Stimulated activated CD8-positive, alpha-beta memory T cell treated with anti-CD3 and anti-CD28 coated beads, Interleukin-4, amount 100 ng/mL, for 48 hours (primary cell): ENCODE measurements at places on chromosomes 4 and X.

DNA sequence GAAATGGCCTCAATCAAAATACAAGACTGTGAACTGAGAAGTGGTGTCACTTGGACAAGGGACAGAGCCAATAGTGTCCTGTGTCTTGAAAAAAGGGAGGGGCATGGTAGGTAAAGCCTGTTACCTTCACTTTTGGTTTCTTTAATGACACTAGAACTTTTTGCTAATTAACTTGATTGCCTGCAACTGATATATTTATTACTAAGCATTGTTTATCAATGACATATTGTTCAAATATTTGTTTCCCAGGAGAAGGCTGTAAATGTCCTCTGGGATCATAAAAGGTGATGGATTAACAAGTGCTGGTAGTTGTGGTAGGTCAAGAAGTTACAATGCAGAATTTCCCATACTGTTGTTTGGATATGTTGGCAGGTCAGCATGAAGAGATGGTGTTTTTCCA, 93.8 kb upstream of the SCML1 start:
- DNase-seq: no peak

- no peak for DNase-seq
Measured at GRCh38 chr4:128060121-128060698, 902 bp upstream of the LARP1B start.

GRCh38 chrX:37896511-37896890, 49.1 kb upstream of the DYNLT3 start:
- no peak for DNase-seq

GRCh38 chr4:33961761-33962160, 2282.6 kb downstream of the ARAP2 start:
- no peak for DNase-seq

GRCh38 chrX:30141966-30142365, 73.4 kb upstream of the MAGEB2 start:
- DNase-seq: no peak

DNA sequence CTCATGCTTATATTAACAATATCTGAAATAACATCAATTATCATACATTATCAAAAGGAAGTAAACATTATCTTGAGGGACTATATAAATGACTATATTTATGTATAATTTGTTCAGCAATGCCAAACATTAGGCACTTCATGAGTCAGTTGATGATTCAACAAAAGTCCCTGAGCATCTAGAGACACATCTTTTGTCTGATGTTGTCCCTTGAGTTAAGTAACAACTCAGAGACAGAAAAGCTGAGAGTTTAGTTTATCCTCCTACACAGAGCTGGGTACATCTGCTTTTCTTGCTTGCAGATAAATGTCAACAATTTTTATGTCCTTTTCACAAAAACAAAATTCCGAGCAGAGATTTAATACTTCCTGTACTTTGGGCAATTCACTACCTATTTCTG, 311.1 kb downstream of the INPP4B start:
- DNase-seq: no peak

- no peak for DNase-seq
Measured at GRCh38 chr4:76564123-76564915, 129.3 kb downstream of the SHROOM3 start.

GRCh38 chr4:54118850-54119589, 19.1 kb downstream of the GSX2 start:
- DNase-seq: no peak
